Stimulated activated CD8-positive, alpha-beta memory T cell treated with anti-CD3 and anti-CD28 coated beads, Interleukin-4, amount 100 ng/mL, for 4 hours (primary cell): ENCODE measurements at places on chromosomes 16 and 17.

DNA sequence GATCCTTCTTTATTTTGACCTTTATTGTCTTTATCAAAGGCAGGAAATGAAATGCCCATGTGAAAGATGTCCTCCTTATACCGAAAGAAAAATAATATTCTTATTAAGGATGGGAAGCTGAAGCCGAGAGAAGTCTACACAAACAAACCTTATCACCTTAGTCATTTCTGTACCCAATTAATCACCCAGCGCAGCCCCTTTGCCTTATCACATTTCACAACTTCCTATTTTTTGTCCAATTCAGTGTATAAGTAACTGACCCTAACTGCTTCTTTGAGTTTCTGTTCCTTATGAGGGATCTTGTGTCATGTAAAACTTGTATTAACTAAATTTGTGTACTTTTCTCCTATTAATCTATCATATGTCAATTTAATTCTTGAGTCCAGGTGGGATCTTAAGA lies 16.4 kb upstream of the CCL23 start:
- no peak for DNase-seq

- DNase-seq, result no peak
These were observed 58.0 kb downstream of the NUP88 start for GRCh38 chr17:5361426-5361825.

DNA sequence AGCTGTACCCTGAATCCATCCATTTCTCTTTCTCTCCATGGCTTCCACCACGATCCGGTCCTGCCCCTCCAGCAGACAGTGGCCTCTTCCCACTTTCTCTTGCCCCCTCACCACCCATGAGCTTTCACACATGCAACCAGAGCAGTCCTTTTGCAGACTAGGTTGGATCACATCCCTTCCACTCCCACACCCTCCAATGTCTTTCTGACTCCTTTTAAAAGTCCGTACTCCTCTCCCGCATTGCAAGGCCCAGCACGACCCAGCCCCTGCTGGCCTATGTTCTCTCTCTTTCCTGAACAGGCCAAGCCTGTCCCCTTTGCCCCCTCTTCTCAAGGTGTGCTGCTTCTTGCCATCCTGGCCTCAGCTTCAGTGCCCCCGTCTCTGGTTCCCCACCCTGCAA lies 22.5 kb upstream of the DNAI2 start:
- no peak for DNase-seq

DNA sequence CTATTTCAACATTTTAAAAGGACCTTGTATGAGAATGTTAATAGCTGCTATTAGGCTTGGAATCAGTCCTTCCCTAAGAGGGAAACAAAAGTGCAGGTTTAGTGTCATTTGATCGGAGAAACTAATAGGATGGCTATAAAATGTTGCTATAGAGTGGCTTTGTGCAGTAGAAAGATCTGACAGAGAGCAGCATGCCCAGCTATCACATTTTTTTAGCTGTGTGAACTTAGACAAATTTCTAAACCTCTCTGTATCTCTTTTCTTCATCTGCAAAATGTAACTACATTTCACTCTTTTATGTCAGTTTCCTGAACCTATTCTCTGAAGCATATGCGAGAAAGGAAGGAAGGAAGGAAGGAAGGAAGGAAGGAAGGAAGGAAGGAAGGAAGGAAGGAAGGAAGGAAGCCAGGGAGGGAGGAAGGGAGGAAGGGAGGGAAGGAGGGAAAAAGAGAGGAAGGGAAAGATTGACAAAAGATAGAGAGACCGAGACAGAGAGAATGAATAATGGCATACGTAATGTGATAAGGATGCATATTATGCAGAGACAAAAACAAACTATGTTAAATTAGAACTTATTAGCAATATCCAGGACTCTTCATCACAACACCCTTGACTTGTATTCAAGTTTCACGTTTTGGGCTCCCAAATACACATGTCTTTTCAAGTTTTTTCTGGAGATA lies 52.6 kb upstream of the CDH8 start:
- no peak for DNase-seq
